ENCODE measurements at places on chromosomes 13 and 19.

GRCh38 chr13:33509642-33510229, 224.2 kb upstream of the STARD13 start:
- DNase-seq = no peak

DNA sequence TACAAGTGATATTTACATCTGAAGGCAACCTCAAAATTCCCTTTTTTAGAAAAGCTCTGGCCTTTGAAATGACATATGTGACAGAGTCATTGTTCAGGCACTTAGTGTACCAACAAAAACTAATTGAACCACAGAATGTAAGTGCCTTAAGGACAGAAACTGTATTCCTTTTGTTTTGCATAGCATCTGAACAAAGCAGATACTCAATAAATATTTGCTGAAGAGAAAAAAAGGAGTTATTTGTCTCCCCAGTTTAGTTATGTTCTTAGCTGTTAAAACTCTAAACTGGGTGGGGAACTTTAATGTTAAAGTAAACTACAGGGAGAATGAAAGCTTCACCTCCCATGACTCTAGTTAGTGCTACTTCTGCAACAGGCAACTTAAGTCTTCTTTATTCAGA, 56.8 kb upstream of the KLF5 start:
- no peak for DNase-seq

DNA sequence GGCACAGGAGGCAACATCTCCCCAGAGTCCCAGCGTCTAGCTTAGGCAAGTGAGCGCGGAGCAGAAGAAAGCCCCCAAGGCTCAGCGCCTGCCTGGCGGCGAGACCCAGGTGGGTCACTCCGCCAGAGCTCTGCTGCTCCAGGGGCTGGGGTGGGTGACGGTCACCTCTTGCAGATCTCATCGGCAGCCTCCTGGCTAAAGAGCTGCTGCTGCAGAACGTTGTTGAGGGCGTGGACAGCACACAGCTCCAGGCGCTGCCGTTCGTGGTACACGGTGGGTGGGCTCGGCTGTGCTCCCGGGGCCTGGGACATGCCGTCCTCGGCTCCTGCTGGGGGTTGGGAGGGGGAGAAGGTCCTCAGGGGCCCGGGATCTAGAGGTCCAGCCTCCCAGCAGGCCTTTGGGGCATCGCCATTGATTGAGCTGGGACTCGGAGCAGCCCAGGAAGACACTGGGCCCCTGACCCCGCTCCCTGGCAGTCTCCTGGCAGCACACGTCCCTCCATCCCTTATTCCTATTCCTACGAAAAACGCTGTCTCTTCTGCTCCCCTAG, 795 bp downstream of the JOSD2 start:
- DNase-seq = no peak

- DNase-seq = no peak
These were observed 579.5 kb downstream of the UQCRFS1 start for GRCh38 chr19:28633319-28634018.

DNA sequence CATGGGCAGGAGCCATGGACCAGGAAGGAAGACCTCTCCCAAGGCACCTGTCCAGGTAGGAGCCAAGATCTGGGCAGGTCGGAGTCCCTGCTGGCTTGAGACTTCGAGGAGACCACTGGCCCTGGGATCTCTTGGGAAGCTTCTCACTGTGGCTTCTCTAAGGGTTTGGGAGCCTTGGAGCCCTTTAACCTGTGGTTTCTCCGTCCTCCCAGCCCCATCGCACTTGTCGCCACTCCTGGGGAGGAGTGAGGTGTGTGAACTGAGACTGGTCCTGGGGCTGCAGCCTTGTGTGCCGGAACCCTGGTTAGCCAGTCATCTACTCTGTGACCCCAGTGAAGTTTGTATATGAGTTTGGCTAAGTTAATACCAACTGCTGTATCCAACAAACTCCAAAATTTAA, 8.2 kb downstream of the ZNF805 start:
- no peak for DNase-seq

- DNase-seq = peak; percentile 56
These were observed 535 bp downstream of the CDKN2D start for GRCh38 chr19:10568062-10568825.

Data from DMS79 treated with DMSO at 0.1 percent for 48 hours (cell line).